Activated B cell treated with CpG ODN at 0.5 μM for 24 hours (primary cell): ENCODE measurements at places on chromosomes 12 and 14. TPM values are rescaled to one million over a fixed set of nuclear protein-coding genes. Genes with fewer than 3 reads are reported as not detected.

CLEC9A gene
- total RNA-seq: not detected in 2 replicates

- no peak for DNase-seq
- peaks cover 46% of the 10 kb centered on the region for H3K4me1 ChIP-seq
- peak overlapping the region; percentile 25 for H3K27ac ChIP-seq
Observed at GRCh38 chr12:13094367-13094766, 9.1 kb downstream of the GSG1 start.

ANKS1B gene
- not detected in 2 replicates for total RNA-seq

GRCh38 chr12:71582925-71583324 is 80.7 kb downstream of the ZFC3H1 start:
- no peaks in the 10 kb centered on the region for H3K4me1 ChIP-seq
- H3K36me3 ChIP-seq: no peaks in the 10 kb centered on the region
- no peak for DNase-seq
- H3K4me3 ChIP-seq: no peak overlapping the region
- no peak overlapping the region for H3K27ac ChIP-seq

PTPN11 gene
- total RNA-seq: 69.2 and 83.1 TPM in 2 replicates

DNA sequence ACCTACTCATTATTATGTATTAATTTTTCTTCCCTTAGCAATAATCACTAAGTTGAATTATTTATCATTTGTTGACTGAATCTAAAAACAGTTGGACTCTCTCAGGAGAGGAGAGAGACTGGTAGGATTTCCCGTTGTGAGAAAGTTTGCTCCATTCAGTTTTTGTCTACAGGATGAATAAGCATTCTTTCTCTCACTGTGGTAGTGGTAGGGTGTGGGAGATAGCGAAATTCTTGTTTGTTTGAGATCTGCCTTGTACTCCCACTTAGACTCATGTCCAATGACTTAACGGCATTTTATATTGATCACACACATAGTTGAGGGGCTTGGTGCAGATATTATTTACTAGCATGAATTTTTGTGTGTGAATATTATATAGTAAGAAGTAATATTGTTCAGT is 421.0 kb upstream of the PDE3A start:
- no peaks in the 10 kb centered on the region for H3K36me3 ChIP-seq
- no peaks in the 10 kb centered on the region for H3K27me3 ChIP-seq
- no peak for DNase-seq
- H3K27ac ChIP-seq: no peak overlapping the region

GRCh38 chr14:26113911-26114640 is 483.8 kb downstream of the NOVA1 start:
- H3K27me3 ChIP-seq: no peaks in the 10 kb centered on the region
- H3K36me3 ChIP-seq: no peaks in the 10 kb centered on the region
- H3K4me1 ChIP-seq: no peaks in the 10 kb centered on the region
- no peak overlapping the region for H3K4me3 ChIP-seq
- no peak for DNase-seq
- H3K27ac ChIP-seq: no peak overlapping the region

GRCh38 chr14:32457213-32457920 is 128.3 kb downstream of the AKAP6 start:
- no peaks in the 10 kb centered on the region for H3K36me3 ChIP-seq
- H3K4me1 ChIP-seq: no peaks in the 10 kb centered on the region
- no peak for DNase-seq
- H3K27me3 ChIP-seq: peaks cover 4% of the 10 kb centered on the region

LRCOL1 gene
- not detected in 2 replicates for total RNA-seq

CPNE6 gene
- total RNA-seq: 0.09 TPM in 1 of 2 replicates, not detected in the other

MIP gene
- total RNA-seq: not detected in 2 replicates

RNASE7 gene
- not detected in 2 replicates for total RNA-seq

CACNA1C gene
- total RNA-seq: 0.02 TPM in 2 replicates

L3HYPDH gene
- 22.1 and 30.2 TPM in 2 replicates for total RNA-seq

GRCh38 chr12:3084742-3085141 is 7.6 kb downstream of the TSPAN9 start:
- H3K27ac ChIP-seq: no peak overlapping the region
- peaks cover 2% of the 10 kb centered on the region for H3K27me3 ChIP-seq
- H3K4me1 ChIP-seq: no peaks in the 10 kb centered on the region
- H3K4me3 ChIP-seq: no peak overlapping the region
- H3K36me3 ChIP-seq: no peaks in the 10 kb centered on the region

DNA sequence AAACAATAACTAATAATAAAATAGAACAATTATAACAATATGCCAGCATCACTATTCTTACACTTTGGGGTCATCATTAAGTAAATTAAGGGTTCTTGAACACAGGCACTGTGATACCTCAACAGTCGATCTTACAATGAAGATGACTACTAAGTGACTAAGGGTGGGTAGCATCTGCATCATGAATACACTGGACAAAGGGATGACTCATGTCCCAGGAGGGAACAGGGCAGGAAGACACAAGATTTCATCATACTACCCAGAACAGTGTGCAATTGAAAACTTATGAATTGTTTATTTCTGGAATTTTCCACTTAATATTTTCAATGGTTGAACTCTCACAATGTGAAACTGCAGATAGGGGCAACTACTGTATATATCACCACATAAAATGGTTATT is 19.7 kb downstream of the TSPAN19 start:
- H3K27me3 ChIP-seq: no peaks in the 10 kb centered on the region
- DNase-seq: no peak
- H3K36me3 ChIP-seq: no peaks in the 10 kb centered on the region
- H3K27ac ChIP-seq: no peak overlapping the region

GRCh38 chr12:70721656-70722357 is 84.6 kb upstream of the PTPRB start:
- H3K27me3 ChIP-seq: peaks cover 8% of the 10 kb centered on the region
- H3K36me3 ChIP-seq: no peaks in the 10 kb centered on the region
- no peak overlapping the region for H3K27ac ChIP-seq
- no peak overlapping the region for H3K4me3 ChIP-seq
- H3K4me1 ChIP-seq: peaks cover 2% of the 10 kb centered on the region

SPRYD4 gene
- total RNA-seq: 5.8 and 7.5 TPM in 2 replicates

DNA sequence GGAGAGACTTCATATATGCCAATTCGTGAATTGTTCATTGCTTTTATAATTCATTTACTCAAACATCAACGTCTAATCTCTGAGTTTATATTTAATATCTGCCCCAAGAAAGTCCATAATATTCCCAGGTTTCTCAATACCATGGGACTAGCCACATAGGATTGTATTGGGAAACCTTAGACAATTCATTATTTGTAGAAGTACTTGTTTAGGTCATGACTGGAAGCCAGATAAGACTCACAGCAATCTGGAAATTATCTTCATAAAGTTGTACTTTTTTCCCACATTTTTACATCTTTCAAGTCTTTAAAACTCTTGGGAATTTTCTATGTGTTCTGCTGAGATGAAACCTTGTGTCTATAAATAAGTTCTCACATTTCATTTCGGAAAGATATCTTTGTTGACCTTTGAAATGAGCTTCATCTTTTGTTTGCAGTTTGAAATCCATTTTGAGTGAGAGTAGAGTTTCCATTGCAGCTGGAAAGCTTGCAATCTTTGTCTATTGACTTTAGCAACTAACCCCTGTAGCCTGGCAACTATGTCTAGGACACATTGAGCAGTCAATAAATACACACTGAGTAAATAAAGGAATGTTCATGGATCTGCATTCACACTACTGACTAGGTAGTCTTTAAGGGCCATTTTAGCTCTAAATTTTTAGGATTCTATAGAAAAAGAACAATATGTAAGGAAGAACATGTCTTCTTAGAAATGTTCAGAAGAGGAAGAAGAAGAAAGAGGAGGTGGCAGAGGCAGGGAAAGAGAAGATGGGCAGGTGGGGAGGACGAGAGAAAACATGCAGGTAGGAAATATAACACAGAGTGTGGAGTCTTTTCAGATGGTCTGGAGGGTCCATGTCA is 154.4 kb downstream of the LRIG3 start:
- H3K4me1 ChIP-seq: no peaks in the 10 kb centered on the region
- DNase-seq: no peak
- H3K4me3 ChIP-seq: no peak overlapping the region

GRCh38 chr14:65286443-65286842 is 126.1 kb upstream of the FUT8 start:
- H3K4me1 ChIP-seq: peaks cover 88% of the 10 kb centered on the region
- H3K27me3 ChIP-seq: no peaks in the 10 kb centered on the region
- peaks cover 3% of the 10 kb centered on the region for H3K36me3 ChIP-seq
- peak overlapping the region; percentile 96 for H3K27ac ChIP-seq
- H3K4me3 ChIP-seq: peak overlapping the region; percentile 74
- DNase-seq: no peak

DNA sequence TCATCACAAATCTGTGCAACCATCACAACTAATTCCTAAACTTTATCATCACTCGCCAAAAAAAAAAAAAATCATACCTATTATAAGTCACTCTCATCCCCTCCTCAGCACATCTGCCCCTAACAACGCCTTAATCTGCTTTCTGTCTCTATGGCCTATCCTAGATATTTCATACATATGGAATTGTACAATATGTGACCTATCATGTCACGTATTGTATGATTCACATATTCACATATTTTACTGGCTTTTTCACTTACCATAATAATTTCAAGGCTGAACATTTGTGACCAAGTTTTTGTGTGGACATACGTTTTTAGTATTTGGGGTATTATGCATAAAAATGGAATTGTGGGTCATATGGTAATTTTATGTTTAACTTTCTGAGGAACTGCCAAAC is 400.7 kb downstream of the DAD1 start:
- H3K4me3 ChIP-seq: no peak overlapping the region
- H3K4me1 ChIP-seq: no peaks in the 10 kb centered on the region
- no peak for DNase-seq
- no peak overlapping the region for H3K27ac ChIP-seq

- no peak overlapping the region for H3K27ac ChIP-seq
- H3K4me1 ChIP-seq: no peaks in the 10 kb centered on the region
- H3K27me3 ChIP-seq: no peaks in the 10 kb centered on the region
- H3K36me3 ChIP-seq: no peaks in the 10 kb centered on the region
Observed at GRCh38 chr12:76921100-76921471, 42.3 kb upstream of the CSRP2 start.

GRCh38 chr12:102631274-102631673 is 150.9 kb upstream of the IGF1 start:
- no peaks in the 10 kb centered on the region for H3K4me1 ChIP-seq
- peaks cover under 1% of the 10 kb centered on the region for H3K27me3 ChIP-seq
- no peaks in the 10 kb centered on the region for H3K36me3 ChIP-seq
- H3K27ac ChIP-seq: no peak overlapping the region
- no peak for DNase-seq
- no peak overlapping the region for H3K4me3 ChIP-seq

DNA sequence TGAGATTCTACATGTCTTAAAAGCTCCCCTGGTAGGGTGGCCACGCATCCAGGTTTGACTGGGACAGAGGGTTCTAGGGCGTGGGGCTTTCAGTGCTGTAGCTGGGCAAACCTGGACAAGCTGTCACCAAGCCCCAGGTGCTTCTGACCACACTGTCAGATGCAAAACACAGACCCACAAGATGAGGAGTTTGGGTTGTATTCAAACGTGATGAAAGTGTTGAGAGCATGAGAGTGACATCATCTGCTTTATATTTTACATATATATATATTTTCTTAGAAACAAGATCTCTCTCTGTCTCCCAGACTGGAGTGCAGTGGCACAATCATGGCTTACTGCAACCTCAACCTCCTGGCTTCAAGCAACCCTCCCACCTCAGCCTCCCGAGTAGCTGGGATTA is 210.1 kb downstream of the DPF3 start:
- H3K27ac ChIP-seq: no peak overlapping the region
- peaks cover 4% of the 10 kb centered on the region for H3K4me1 ChIP-seq
- no peak overlapping the region for H3K4me3 ChIP-seq
